ENCODE measurements at places on chromosomes 2 and 18.

- DNase-seq: no peak
- H3K27ac ChIP-seq: no peak overlapping the region
- no peaks in the 10 kb centered on the region for H3K36me3 ChIP-seq
- H3K27me3 ChIP-seq: no peaks in the 10 kb centered on the region
These were observed 46.4 kb downstream of the TCF4 start for GRCh38 chr18:55541571-55541970.

GRCh38 chr2:213252206-213252605 is 32.1 kb upstream of the SPAG16 start:
- H3K27ac ChIP-seq: no peak overlapping the region
- DNase-seq: no peak
- H3K4me3 ChIP-seq: no peak overlapping the region
- no peaks in the 10 kb centered on the region for H3K36me3 ChIP-seq
- H3K4me1 ChIP-seq: no peaks in the 10 kb centered on the region

GRCh38 chr2:98376996-98377395 is 30.7 kb downstream of the CNGA3 start:
- H3K27ac ChIP-seq: no peak overlapping the region
- peaks cover 57% of the 10 kb centered on the region for H3K27me3 ChIP-seq
- H3K4me3 ChIP-seq: no peak overlapping the region
- H3K36me3 ChIP-seq: no peaks in the 10 kb centered on the region
- no peaks in the 10 kb centered on the region for H3K4me1 ChIP-seq

- H3K27ac ChIP-seq: no peak overlapping the region
- no peaks in the 10 kb centered on the region for H3K36me3 ChIP-seq
- no peak for DNase-seq
- H3K4me3 ChIP-seq: no peak overlapping the region
- no peaks in the 10 kb centered on the region for H3K4me1 ChIP-seq
- peaks cover 34% of the 10 kb centered on the region for H3K27me3 ChIP-seq
These were observed 177.6 kb upstream of the BCL2L11 start for GRCh38 chr2:110943070-110943634.

- H3K4me1 ChIP-seq: peaks cover 2% of the 10 kb centered on the region
- no peak overlapping the region for H3K4me3 ChIP-seq
- no peaks in the 10 kb centered on the region for H3K36me3 ChIP-seq
- H3K27ac ChIP-seq: no peak overlapping the region
- H3K27me3 ChIP-seq: no peaks in the 10 kb centered on the region
- no peak for DNase-seq
These were observed 271.1 kb downstream of the PRKCE start for GRCh38 chr2:45922577-45922988.

DNA sequence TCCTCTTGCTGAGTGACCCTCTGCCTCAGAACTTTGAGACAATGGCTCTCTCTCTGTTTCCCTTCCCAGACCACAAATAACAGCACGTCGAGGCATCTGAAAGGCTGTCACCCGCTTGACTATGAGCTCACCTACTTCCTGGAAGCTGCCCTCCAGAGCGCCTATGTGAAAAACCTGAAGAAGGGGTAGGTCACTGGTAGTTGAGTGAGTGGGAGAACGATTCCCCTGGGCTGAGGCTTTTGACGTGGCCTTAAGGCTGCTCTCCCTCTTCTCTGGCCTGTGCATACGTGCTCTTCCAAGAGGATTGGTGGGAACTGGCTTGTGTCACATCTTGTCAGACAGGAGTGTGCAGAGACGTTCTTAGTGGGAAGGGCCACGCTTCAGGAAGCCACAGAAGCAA is 63.1 kb upstream of the MCFD2 start:
- peaks cover 58% of the 10 kb centered on the region for H3K36me3 ChIP-seq
- peaks cover 71% of the 10 kb centered on the region for H3K4me1 ChIP-seq

GRCh38 chr18:45715212-45715780 is 8.7 kb upstream of the SLC14A1 start:
- DNase-seq: no peak
- no peak overlapping the region for H3K27ac ChIP-seq
- H3K4me1 ChIP-seq: no peaks in the 10 kb centered on the region
- H3K36me3 ChIP-seq: no peaks in the 10 kb centered on the region
- peaks cover 8% of the 10 kb centered on the region for H3K27me3 ChIP-seq

- H3K36me3 ChIP-seq: no peaks in the 10 kb centered on the region
- no peak for DNase-seq
- no peak overlapping the region for H3K27ac ChIP-seq
- no peaks in the 10 kb centered on the region for H3K4me1 ChIP-seq
These were observed 810.3 kb upstream of the SALL3 start for GRCh38 chr18:78169174-78169864.

DNA sequence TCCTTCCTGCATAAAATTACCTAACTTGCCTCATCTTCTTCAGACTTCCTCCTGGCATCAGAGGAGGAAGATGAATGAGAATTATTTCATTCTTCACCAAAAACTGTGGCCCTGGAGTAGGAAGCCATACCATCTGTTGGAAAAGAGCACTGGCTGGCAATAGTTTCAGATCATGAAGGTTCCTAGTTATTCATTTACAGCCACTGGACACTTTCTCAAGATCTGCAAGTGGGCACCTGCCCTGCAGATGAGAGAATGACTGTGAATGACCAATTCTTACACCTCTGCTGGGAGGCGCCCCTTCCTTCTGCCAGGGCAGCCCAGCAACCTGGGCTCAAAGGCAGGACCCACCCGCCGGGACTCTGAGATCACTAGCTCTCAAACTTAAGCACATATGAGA is 13.0 kb downstream of the DIPK1C start:
- no peaks in the 10 kb centered on the region for H3K4me1 ChIP-seq
- no peaks in the 10 kb centered on the region for H3K36me3 ChIP-seq
- H3K27ac ChIP-seq: no peak overlapping the region
- DNase-seq: no peak
- H3K27me3 ChIP-seq: peaks cover 47% of the 10 kb centered on the region

DNA sequence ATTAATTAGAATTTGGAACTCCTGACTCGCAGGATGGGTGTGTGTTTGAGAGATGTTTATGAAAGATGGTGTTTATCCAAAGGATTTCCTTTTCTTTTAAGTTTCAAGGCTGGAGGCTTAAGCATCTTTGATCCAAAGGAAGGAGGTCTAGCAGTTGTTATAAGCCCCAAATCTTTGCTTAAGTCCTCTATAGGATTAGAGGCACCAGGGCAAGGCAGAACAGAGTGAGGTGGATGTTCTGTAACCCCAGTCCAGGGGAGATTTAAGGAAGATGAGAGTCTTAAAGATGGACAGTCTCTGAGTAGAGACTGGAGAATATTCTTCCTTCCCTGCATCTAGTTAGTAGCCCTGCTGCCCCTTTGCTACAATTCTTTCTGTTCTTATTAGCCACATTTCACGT is 17.5 kb downstream of the LBH start:
- peaks cover 69% of the 10 kb centered on the region for H3K36me3 ChIP-seq
- no peak overlapping the region for H3K27ac ChIP-seq
- no peak overlapping the region for H3K4me3 ChIP-seq
- H3K4me1 ChIP-seq: peaks cover 69% of the 10 kb centered on the region
- DNase-seq: no peak

GRCh38 chr2:67561457-67561965 is 164.4 kb downstream of the ETAA1 start:
- no peaks in the 10 kb centered on the region for H3K36me3 ChIP-seq
- H3K27me3 ChIP-seq: no peaks in the 10 kb centered on the region
- no peak overlapping the region for H3K27ac ChIP-seq
- H3K4me3 ChIP-seq: no peak overlapping the region
